ENCODE measurements at places on chromosomes 6 and 20. TPM values are rescaled to one million over a fixed set of nuclear protein-coding genes. Genes with fewer than 3 reads are reported as not detected.

- no peak overlapping the region for H3K27ac ChIP-seq
- DNase-seq, result no peak
- H3K4me1 ChIP-seq, result no peaks in the 10 kb centered on the region
- no peak overlapping the region for H3K4me3 ChIP-seq
- no peaks in the 10 kb centered on the region for H3K27me3 ChIP-seq
- no peaks in the 10 kb centered on the region for H3K36me3 ChIP-seq
Observed at GRCh38 chr6:159142531-159142930, 26.7 kb upstream of the FNDC1 start.

GRCh38 chr6:122778985-122779661 lies 393 bp upstream of the FABP7 start:
- no peak for DNase-seq
- H3K27ac ChIP-seq, result no peak overlapping the region
- H3K36me3 ChIP-seq, result no peaks in the 10 kb centered on the region
- H3K4me1 ChIP-seq, result no peaks in the 10 kb centered on the region

DNA sequence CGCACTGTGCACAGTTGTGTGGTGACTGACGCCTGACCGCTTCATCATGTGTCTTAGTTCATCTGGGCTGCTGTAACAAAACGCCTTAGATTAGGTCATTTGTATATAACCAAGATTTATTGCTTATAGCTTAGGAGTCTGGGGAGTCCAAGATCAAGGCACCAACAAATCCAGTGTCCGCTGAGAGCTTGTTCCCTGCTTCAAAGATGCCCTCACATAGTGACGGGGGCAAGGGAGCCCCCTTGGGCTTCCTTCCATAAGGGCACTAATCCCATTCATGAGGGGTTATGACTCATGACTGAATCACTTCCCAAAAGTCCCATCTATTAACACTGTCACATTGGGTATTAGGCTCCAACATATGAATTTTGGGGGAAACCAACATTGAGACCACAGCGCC lies 34.6 kb downstream of the CYP24A1 start:
- no peak overlapping the region for H3K4me3 ChIP-seq
- H3K27ac ChIP-seq, result no peak overlapping the region
- no peak for DNase-seq
- no peaks in the 10 kb centered on the region for H3K27me3 ChIP-seq
- H3K4me1 ChIP-seq, result no peaks in the 10 kb centered on the region
- H3K36me3 ChIP-seq, result no peaks in the 10 kb centered on the region

GRCh38 chr6:22253955-22254655 lies 42.7 kb downstream of the PRL start:
- no peak overlapping the region for H3K27ac ChIP-seq
- H3K4me3 ChIP-seq, result no peak overlapping the region
- H3K27me3 ChIP-seq, result no peaks in the 10 kb centered on the region
- H3K36me3 ChIP-seq, result no peaks in the 10 kb centered on the region
- DNase-seq, result no peak

GRCh38 chr6:52049252-52050050 lies 38.0 kb downstream of the PKHD1 start:
- no peak for DNase-seq
- no peaks in the 10 kb centered on the region for H3K36me3 ChIP-seq
- H3K27me3 ChIP-seq, result no peaks in the 10 kb centered on the region
- H3K4me1 ChIP-seq, result no peaks in the 10 kb centered on the region
- no peak overlapping the region for H3K4me3 ChIP-seq

DNA sequence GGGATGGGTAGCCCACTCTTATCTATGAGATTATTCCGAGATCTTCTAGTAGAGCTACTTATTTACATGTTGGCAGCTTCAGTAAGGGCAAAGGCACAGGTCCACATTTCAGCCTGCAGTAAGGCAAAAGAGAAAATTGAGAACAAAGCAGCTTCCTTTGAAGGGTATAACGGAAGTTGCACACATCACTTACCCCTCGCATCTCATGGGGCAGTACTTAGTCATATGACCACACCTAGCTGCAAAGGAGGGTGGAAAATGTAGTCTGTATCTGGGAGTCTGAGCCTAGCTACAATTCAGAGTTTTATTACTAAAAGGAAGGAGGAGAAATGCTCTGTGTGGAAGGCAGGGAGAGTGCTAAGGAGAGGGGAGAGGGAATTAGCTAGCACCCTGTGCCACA lies 29.7 kb downstream of the SPACA1 start:
- no peaks in the 10 kb centered on the region for H3K36me3 ChIP-seq
- no peaks in the 10 kb centered on the region for H3K4me1 ChIP-seq
- H3K4me3 ChIP-seq, result no peak overlapping the region

GRCh38 chr6:162572240-162572639 lies 155.3 kb downstream of the PRKN start:
- H3K27me3 ChIP-seq, result no peaks in the 10 kb centered on the region
- no peaks in the 10 kb centered on the region for H3K36me3 ChIP-seq
- H3K27ac ChIP-seq, result no peak overlapping the region
- DNase-seq, result no peak

DNA sequence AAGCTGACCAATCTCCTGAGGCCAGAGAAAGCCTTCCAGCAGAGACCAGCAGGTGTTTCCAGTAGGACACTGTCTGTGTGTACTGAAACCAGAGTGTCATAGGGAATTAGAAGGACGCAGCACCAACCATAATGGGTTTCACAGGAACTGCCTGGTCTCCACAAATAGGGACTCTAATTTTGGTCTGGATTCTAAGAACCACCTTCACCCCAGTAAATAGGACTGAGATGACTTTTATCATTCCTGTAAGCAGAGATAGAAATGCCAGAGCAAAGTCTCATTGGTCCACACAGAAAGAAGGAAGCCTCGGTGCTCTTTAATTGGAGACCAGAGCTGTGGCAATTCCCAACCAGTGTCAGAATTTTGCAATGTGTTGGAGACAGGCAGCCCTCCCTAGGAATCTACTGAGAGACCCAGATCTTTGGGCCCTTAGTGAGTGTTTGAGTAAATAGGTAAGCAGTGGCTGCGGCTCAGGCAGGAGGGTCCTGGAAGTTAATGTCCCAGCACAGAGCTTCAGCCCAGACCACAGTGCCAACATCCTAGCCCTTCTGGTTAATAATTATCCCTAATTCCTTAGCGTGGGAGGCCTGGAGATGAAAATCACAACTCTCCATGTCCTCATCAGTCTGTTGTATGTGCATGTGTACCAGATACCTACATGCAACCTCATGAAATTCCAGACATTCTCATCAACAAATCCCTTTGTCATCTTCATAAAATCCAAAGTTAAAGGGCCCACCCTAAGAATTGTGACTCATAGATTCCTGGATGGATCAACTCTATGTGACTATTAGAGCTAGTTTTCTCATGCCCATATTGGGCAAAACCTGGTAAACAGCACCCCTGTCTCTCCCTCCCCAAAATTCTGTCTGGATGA lies 81.2 kb downstream of the UNC5CL start:
- no peaks in the 10 kb centered on the region for H3K27me3 ChIP-seq
- no peaks in the 10 kb centered on the region for H3K4me1 ChIP-seq
- no peak for DNase-seq
- H3K4me3 ChIP-seq, result no peak overlapping the region

DNA sequence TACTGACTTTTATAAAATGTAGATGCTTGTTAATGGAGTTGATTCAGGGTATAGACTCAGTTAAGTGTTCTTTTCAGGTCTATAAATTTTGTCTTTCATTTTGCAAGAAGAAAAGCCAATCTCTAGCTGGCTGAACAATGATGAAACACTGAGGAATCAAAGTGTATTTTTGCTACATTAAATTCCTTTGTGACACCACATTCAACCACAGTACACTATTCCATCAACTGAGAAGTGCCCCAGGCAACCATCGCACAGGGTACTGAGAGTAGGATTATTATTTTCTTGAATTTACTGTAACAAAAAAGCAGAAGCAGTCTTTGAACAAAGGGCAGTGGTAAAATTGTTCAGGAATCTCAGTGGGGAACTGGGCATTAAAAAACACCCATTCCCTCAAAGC lies 83.6 kb downstream of the PREP start:
- H3K27ac ChIP-seq, result no peak overlapping the region
- DNase-seq, result no peak
- H3K4me3 ChIP-seq, result no peak overlapping the region
- H3K4me1 ChIP-seq, result no peaks in the 10 kb centered on the region
- H3K27me3 ChIP-seq, result no peaks in the 10 kb centered on the region

RAD21L1 gene
- not detected for polyA plus RNA-seq
